ENCODE measurements at places on chromosomes 12 and 14.

- no peak for DNase-seq
Measured at GRCh38 chr12:20455001-20455706, 86.8 kb downstream of the PDE3A start.

DNA sequence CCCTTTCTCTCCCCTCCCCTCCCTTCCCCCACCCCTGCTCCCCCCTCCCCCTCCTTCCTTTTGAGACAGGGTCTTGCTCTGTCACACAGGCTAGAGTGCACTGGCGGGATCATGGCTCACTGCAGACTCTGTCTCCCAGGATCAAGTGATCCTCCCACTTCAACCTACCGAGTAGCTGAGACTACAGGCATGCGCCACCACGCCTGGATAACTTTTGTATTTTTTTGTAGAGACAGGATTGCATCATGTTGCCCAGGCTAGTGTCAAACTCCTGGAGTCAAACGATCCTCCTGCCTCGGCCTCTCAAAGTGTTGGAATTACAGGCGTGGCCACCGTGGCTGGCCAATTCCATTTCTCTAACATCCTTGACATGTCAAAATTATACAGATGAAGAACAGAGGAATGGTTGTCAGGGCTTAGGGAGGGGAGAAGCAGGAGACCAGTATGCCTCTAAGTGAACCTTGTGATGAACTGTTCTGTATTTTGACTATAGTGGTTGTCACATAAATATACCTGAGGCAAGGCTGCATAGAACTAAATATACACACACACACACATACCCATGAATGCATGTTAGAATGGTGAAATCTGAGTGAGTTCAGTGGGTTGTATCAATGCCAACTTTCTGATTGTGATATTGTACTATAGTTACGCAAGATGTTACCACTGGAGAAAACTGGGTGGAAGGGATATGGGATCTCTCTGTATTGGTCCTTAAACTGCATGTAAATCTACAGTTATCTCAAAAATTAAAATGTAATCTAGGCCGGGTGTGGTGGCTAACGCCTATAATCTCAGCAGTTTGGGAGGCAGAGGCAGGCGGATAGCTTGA lies 3.6 kb upstream of the CFAP73 start:
- no peak for DNase-seq

DNA sequence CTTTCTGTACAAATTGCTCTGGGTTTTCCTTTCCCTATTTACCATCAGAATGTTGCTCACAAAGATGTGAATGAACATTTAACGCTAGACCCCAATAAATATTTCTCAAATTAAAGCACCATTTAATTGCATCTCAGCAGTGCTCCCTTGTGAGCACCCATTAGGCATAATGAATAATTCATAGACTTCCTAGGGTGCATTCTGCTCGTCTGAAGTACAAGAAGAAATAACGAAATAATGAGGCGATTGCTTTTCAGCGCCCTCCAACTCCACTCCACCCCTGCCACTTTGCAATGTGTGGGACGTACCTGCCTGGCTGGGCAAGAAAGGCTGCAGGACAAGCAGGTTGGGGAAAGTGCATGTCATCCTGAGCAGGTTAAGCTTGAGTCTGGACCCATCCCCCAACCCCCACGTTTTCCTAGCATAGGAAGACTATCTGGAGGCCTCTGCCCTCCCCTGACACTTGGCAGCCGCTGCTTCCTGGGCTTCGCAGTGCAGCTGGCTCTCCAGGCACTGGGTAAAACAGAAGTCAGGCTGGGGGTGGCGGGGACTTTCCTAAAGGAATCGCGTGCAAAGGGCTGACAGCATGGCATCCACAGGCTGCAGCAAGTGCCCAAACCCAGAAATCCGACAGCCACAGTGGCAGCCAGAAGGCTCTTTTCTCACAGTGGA lies 253.7 kb downstream of the DUSP6 start:
- no peak for DNase-seq

- DNase-seq, result no peak
Measured at GRCh38 chr14:37585101-37585511, 9.9 kb downstream of the FOXA1 start.

GRCh38 chr14:96567289-96567899 lies 65.2 kb downstream of the PAPOLA start:
- no peak for DNase-seq

DNA sequence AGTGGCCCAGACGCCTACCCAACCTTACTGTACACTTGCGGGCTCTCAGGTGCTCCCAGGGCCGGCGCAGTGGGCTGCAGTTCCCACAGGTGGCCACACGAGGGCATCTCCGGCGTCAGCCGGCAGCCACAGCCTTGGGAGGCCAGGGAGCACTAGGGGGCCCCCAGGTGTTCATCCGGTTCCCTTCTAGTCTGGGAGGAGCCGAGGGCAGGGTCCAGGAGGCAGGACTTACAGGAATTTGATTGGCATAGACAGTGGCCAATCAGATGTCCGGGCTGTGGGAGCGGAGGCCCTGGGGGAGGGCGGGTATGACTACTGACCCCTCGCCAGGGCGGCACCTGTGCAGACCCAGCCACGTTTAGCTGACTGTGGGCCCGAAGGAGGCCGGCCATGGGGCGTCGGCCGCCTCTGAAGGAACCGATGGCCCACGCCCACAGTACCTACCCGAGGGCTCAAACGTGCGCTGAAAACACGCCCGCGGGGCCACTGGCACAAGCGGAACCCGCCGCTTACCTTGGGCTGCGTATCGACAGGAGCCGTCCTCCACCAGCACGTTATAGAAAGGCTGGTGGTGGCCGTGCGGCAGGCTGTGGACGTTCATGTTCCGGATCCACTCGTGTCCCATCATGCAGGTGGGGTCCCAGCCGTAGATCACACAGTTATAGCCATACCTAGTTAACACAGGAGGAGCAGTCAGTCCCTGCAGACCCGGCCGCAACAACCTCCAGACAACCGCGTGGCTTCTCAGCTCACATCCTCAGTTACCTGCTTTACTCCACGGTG lies 34.8 kb downstream of the FBXO21 start:
- DNase-seq, result no peak

DNA sequence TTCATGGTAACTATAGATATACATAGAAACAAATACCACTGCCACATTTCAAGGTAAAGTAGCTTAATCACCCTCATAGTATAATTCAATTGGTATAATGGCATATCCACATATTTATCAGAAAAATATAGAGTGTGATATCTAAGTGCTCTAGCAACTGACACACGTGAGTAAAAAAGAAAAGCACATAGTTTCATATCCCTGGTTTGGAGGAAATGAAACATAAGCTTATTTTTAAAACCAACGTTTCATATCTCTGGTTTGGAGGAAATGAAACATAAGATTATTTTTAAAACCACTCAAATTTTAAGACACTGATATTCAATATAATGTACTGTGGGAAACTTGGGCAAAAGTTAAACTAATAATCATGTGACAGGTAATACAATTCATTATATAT lies 2.1 kb downstream of the OR6C70 start:
- DNase-seq, result no peak

DNA sequence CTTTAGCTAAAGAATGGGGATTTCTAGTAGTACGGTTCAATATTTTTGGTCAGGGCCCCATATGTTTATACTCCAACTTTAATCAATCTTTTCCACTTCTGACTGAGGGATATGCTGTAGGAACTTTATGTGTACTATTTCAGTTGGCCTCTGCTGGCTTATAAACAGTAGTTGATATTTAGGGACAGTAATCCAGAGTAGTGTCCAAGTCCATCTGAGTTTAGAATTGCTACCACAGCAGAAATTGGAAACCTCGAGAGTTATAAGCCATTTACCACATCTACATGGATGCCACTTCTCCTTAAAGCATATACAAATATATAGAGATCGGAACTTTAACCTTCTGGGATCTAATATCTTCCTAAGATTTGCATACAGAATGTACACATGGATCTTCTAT lies 11.6 kb downstream of the LPCAT3 start:
- no peak for DNase-seq

DNA sequence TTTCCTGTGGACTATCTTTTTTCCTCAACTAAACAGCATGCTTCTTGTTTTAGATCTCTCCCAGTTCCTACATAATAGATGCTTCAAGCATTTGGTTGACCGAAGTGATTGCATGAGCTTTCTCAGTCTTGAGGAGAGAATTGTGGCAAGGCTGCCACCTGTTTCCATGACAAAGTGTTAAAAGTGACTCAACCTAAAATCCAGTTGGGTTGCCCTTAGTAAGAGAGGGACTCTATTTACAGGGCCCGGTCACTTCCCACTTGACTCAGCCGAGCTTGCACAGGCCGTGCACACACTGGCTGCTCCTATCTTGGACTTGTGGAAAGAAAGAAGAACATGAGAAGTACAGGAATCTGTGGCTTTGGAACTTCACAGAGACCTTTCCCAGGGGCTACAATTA lies 2.1 kb upstream of the B4GALNT3 start:
- no peak for DNase-seq

GRCh38 chr12:103966736-103967135 lies 1.1 kb downstream of the TDG start:
- no peak for DNase-seq

DNA sequence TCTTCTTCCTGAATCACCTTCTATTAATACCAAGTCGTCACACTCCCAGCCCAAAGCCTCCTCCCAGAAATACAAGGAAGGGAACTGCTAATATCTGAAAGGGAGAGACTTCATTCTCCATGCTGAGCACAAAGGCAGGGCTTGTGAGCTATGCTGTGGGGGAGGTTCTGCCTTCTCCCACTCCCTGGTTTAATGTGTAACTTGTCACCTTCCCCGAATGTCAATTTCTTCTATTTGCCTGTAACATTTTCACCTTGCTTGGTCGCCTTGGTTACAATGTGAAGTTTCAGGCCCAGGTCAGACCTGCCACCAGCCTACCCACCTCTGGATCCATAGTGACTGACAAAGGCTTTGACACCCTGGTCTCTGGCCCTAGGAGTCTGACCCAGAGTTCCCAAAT lies 82.0 kb upstream of the ESRRB start:
- no peak for DNase-seq

- no peak for DNase-seq
Measured at GRCh38 chr12:127150028-127150427, 1116.9 kb upstream of the TMEM132C start.

- DNase-seq, result no peak
Measured at GRCh38 chr12:49364989-49365388, 2.3 kb upstream of the SPATS2 start.

Measured in brain pericyte (primary cell).